ENCODE measurements at places on chromosomes 3 and 15.

DNA sequence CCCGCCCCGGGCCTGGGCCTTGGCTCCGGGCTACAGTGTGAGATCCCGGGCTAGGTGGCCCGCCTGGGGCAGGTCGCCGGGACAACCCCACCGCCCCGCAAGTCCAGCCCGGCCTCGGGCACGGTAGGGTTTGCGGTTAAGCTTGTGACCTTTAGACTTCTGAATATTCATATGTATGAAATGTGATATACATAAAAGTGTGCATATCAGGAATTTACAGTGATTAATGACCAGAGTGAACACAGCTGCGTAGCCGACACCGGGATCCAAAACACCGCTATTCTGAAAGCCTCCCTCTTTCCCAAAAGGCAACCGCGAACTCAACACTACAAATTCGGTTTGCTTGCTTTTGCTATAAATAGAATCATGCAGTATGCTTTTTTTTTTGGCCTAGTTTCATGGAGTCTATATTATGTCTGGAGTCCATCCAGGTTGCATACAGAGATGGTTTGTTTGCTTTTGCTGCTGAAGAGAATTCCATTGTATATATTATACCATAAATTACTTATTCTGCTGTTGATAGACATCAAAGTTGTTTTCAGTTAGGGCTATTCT is 636 bp upstream of the SNRPA1 start:
- DNase-seq = peak; percentile 65

- no peak for DNase-seq
These were observed 114.7 kb upstream of the TLE3 start for GRCh38 chr15:70212286-70212962.

- DNase-seq = no peak
These were observed 130.2 kb downstream of the GADL1 start for GRCh38 chr3:30764281-30764680.

DNA sequence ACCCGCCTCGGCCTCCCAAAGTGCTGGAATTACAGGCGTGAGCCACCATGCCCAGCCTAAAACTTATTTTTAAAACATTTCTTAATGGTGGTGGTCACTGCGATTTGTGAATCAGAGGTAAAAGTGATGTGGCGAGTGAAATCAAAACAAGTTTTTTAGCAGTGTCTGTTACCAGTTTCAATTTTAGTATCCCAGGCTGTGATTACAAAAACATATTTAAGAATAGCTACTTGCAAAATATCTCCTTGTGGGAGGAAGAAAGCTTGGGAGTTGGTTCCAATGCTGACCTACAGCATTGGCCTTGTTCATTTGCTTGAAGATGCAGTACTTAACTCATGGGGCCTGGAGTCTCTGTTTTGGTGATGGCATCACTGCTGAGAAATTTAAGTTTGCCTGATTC is 4.5 kb downstream of the RAB7A start:
- DNase-seq = no peak

DNA sequence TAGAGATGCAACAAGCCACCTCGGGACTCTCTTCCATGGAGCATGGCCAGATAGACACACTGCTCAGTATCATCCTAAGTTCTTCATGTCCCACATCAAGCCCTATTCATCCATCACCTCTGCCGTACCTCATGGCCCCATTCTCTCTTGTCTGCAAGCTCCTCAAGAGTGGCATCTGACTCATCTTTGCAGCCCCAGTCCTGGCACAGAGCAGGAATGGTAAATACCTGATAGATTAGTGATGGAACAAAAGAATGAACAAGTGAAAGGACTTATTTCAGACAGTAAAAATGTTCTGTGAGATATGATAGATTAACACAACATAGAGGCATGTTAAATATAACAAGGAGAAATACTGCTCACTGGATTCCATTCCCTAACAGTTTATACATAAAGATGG is 176.4 kb downstream of the ISL2 start:
- DNase-seq = no peak

- no peak for DNase-seq
These were observed 56.9 kb upstream of the MANF start for GRCh38 chr3:51328206-51328605.

- no peak for DNase-seq
These were observed at the start of the genes FOXL2 and FOXL2NB for GRCh38 chr3:138946663-138947494. TSS of gene FOXL2 (minus strand) at chr3:138947137. CDS start at chr3:138946722, 415 bp downstream. TSS of gene FOXL2NB (plus strand) at chr3:138947217. CDS start at chr3:138947365, 148 bp downstream.

GRCh38 chr3:25035526-25035925 is 392.5 kb upstream of the RARB start:
- DNase-seq = no peak

- no peak for DNase-seq
These were observed 18.3 kb upstream of the MYH15 start for GRCh38 chr3:108528459-108529252.

DNA sequence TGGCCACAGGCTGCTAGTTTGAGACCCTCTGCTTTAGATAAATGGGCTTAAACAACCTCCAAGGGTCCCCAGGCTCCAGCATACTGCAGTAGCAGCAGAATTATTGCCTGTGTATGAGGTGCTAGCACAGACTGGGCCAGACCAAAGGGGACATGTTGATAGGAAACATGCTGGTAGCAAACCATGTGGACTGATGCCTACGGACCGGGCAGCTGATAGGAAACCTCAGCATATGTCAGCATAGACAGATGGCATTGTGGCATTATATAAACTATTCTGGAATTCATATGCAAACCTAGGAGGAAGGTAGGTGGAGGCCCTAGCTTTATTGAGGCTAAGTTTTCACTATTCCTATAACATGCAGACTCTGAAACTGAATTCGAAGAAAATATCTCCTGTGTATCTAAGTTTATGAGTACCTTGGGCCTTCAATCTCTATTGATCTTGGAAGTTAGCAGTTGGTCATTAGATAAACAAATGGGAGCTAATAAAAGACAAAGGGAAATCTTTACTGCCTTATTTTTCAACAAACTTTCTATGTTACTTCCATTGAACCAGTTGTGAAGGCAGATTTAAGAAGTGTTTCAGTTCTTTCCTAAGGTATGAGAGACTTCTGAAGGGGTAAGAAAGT is 1.7 kb upstream of the HGD start:
- DNase-seq = no peak

- no peak for DNase-seq
These were observed 103.0 kb downstream of the P3H2 start for GRCh38 chr3:190017521-190018288.

- no peak for DNase-seq
These were observed 5.3 kb upstream of the DAPK2 start for GRCh38 chr15:64051407-64052259.

DNA sequence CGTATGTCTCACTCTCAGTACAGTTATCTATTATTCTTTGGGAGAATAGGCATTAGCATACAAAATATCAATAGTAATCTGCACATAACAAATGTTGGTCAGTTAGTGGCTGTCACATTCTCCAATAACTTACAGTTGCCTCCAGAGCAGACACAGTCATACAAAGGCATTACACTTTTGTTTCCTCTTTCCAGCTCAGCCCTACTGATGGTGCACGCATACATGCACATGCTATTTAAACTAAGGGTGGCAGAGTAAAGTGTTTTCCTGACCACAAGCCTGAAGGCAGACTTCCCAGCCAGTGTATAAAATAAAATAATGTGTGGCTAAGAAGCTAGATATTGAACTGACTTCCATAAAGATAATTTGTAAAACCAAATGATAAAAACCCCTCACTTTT is 47.6 kb downstream of the PHLDB2 start:
- DNase-seq = no peak

GRCh38 chr15:70863450-70864218 is 9.7 kb upstream of the LARP6 start:
- DNase-seq = peak; percentile 34

DNA sequence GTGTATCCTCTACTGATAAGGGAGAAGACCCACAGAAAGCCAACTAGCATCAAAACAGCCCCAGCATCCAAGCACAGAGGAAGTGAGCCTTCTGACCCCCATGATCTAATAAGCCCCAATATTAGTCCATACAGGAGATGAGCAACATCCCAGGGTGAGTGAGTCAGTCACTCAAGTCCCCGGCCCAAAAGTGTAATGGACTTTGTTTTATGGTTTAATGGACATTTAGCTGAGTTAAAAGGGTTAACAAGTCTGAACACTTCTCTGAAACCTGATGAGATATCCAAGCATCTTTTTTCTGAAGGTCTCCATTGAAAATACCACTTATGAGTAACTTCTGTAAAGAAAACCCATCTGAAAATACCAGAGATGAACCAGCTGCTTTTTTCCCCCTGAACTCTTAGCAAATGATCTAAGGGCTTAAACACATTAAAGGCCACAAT is 115.6 kb downstream of the GREM1 start:
- DNase-seq = no peak

DNA sequence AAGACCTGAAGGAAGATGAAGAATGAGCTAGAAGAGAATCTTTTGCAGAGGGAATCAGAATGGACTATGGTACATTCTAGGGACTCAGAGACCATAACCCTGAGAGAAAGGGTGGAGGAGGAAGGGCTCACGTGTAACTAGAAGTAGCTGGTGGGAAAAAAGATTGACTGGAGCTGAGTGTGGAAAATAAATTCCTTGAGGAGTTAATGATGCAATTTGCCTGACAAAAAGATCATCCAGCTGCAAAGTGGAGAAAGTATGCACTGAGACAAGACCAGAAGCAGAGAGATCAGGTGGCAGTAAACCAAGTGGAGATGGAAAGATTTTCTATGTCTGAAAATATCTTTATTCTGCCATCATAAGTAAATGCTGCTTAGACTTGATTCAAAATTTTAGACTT is 52.9 kb upstream of the TBL1XR1 start:
- no peak for DNase-seq

DNA sequence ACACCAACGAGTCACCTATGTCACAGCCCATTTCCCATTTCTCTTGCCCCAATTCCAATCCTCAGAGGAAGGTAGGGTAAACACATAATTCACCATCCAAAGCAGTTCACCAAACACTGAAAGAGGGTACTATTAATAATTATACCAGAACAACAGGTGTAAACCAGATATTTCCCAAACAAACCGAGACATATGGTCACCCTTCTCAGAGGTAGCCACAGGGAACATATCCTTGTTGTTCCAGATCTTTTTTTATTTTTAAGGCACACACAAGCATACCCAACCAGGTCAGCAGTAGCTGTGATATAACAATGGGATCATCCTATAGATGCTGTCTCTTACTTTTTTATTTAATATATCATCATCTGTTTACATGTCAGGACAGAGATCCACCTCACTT is 24.7 kb downstream of the MAGI1 start:
- no peak for DNase-seq

DNA sequence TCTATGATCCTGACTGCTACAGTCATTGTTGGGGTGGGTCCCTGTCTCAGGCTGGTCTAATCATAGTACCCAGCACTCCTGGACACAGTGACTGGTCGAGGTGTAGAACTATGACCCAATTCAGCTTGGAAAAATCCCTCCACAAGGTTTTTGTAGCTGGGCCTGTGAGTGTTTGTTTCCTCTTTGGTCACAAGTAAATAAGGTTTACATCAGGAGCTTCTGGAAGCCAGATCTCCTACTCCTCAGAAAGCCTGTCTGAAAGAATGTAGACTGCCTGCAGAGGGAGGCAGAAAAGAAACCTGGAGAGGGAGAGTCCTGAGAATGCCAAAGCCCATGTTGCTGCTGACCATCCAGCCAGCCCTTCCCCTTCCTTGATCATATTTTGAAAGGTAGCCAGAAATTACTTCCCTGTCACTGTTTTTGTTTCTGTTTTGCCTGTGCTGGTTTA is 123.2 kb downstream of the RAP2B start:
- no peak for DNase-seq

DNA sequence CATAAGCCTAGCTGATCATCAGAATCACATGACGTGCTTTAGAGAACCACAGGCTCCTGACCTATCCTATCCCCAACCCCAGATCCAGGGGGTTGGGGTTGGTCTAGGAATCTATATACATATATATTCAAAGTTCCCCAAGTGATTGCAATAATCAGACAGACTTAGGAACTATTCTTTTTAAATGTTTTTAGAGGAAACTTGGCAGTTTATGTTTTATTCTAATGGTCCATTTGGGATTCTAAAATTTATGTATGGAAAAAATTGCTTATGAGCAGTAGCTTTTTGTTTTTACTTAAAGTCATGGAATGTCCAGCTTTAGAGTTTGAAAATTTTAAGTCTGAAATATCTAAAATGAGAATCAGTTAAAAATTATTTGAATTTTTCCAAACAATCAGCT is 22.1 kb downstream of the MFN1 start:
- DNase-seq = no peak

DNA sequence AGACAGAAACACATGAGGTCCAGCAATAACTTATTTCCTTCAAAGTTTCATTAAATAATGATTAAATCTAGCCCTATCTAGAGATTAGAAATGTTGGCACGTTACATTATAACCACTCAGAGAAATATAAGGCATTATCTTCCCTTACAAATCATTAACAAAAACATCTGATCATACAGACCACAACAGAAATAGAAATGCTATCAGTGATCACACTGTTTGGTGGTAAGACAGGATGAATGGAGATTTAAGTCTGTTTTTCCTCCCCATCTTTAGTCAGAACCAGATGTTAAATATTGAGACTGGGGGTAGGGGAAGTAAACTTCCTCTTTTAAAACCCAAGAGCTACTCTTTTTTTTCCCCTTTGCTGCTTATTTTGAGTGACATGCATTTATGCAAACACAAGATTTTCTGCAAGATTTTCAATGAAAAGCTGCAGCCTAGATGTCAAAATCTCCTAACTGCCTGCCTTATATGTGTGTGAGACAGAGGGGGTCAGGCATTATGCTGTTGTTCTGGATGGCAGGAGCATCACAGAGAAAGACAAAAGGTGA is 70.4 kb downstream of the CBLB start:
- DNase-seq = no peak

DNA sequence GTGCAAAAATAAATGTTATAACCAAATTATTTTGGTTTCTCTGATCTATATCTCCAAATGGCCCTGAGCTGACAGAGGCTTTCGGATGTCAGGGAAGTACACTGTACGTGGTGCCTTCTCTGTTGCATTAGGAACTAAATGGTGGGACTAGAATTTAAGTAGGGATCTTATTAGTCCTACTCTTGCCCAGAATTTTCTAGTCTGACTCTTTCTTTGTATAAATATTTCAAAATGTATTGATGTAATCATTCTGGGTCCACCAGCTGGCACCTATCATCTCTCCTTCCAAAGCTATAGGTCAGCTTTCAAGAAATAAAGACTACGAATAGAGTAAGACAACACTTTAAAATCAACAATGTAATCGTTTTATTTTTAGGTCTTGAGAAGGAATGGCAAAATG is 22.3 kb upstream of the MLF1 start:
- DNase-seq = no peak

DNA sequence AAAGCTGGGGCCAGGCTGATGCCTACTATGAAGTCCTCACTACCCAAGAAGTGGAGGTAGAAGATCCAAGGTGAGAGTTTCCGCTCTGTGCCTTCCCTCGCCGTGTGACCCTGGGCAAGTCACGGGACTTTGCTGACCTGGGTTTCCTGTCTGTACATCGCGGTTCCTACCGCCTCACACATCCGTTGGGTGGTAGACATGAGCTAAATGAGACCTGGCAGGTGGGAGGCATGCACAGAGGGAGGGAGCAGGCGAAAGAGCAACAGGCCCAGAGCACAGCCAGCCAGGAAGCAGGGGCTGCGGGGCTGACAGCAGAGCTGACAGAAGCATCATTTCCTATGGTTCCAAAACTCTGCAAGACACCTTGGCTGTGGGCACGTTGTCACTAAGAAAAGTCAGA is 157.3 kb upstream of the BHLHE40 start:
- no peak for DNase-seq

GRCh38 chr15:57296473-57297162 is 79.7 kb upstream of the CGNL1 start:
- DNase-seq = peak; percentile 28

Measured in NCI-H526 (cell line).